MV-4-11 (cell line): ENCODE measurements at places on chromosomes 2 and 18.

GRCh38 chr18:74082742-74083556, 64.7 kb downstream of the FBXO15 start:
- no peak for DNase-seq

- DNase-seq = no peak
Observed at GRCh38 chr2:221050020-221050795, 521.9 kb downstream of the EPHA4 start.

DNA sequence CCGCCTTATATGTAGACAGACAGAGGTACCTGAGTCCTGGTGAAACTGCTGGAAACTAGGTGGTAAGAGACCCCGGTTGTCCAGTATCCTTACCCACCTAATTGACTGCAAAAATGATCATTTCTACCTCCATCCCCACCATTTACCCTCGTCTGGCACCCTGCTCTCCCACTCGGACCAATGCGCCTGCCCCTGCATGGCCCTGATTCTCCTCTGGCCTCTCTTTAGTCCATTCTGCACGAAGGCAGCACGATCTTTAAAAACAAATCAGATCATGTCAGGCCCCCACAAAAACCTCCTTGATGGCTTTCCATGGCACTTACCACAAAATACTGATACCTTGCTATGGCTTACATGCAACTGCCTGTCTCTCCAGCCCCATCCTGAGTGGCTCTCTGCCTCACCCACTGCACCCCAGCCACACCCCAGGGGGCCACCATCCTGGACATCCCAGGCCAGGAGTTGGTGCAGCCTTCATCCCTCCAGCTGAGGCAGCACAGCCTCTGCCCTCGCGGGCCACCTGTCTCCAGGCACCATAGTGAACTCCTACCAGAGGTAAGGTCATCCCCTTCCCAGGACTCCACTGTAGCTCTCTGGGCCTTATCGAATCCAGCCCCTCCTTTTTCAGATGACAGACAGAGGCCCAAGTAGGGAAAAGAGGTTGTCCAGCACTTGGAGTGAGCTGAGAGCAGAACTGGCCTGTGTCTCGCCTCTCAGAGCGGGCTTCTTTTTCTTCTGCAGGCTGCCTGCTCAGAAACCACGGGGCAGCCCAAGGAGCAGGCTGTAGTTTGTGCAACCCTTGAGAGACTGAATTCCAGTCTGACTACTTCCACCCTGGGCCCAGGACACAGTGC, 12.3 kb upstream of the CIB4 start:
- DNase-seq = no peak

- DNase-seq = no peak
Observed at GRCh38 chr18:46283895-46284295, 179.7 kb downstream of the HAUS1 start.

DNA sequence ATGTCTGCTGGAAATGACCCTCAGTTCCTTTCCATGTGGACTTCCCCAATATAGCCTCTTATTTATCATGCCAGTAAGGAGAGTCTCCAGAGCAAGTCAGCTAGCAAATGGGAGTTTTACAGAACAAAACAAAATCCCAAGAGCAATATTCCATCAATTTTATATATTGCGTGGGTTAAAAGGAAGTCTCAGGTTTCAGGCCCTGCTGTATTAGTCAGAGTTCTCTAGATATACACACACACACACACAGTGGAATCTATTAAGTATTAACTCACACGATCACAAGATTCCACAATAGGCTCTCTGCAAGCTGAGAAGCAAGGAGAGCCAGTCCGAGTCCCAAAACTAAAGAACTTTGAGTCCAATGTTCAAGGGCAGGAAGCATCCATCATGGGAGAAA, 102.8 kb upstream of the MAP2 start:
- DNase-seq = no peak

DNA sequence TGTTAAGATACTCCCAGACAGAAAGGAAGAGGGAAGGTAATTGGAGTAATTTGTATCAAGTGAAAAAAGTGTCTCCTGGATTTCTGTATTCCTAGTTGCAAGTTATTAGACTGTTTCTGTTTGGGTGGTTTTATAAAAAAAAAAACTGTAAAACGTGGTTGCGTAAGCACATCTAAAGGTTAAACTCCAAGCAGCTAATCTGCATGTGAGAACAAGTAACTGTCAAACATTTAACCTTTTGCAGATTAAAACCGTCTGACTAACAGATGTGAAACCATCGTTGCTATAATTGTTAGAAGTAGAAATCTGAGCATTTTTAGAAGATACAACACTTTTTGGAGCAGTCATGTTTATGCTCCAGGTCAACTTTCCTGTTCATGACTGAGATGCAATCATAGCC, 72.3 kb downstream of the AFF3 start:
- peak; percentile 71 for DNase-seq

DNA sequence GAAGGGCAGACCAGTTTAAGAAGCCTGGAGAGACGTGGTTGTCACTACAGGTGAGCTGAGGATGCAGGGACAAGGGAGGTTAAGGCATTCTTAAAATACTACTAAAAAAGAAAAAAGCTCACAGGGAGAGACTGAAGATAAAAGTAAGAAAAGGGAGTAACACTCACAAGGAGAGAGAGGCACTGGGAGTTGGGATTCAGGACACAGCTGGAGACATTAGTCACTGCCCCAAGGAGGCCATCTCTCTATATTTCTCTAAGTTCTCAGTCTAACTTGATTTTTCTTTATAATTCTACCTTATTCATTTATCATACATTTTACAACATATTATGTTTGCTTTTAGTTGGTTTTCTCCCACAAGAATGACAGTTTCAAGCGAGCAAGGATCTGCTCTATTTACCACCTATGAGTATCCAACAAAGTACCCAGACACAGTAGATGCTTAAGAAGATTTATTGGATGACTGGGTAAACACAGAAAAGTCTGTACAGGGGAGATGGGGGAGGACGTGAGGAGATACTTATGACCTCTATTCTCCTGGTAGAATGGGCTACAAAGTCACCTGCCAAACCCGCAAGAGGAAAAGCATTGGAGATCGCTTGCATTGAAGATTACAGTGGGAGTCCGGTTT, 2.2 kb downstream of the SERPINE2 start:
- DNase-seq = no peak

DNA sequence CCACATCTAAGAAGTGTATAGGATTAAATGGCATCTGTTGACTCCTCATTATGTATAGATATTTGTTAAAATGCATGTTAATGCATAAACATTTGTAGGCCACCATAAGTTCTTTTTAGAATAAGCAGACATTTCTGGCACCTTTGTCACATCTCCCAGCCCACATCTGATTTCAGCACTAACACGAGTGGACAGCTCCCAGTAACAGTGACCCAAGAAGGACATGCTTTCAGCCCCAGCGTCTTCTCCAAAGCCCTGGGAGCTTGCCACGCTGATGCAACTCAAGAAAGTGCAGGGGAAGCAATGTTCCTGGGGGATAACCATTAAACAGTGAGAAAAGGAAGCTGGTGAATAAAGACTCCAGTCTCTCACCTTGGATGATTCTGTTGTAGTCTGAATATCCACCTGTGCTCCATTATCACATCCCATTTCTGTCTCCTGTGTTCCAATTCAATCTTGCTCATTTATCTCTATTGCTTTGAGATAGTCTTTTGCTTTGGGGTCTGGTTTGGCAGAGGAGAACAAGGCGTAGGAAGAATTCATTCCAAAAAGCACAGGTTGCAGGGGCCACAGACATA, 182.6 kb upstream of the THSD7B start:
- peak; percentile 38 for DNase-seq

DNA sequence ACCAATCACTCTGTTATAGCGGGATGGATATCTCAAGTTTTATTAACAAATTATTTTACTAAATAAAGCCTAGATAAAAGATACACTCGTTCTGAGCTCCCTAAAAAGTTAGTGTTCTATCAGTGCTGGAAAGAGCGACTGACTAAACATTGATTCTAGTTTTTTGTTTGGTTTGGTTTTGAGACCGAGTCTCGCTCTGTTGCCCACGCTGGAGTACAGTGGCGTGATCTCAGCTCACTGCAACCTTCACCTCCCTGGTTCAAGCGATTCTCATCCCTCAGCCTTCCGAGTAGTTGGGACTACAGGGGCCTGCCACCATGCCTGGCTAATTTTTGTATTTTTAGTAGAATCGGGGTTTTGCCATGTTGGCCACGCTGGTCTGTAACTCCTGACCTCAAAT, 73.8 kb upstream of the CDCA7 start:
- no peak for DNase-seq

DNA sequence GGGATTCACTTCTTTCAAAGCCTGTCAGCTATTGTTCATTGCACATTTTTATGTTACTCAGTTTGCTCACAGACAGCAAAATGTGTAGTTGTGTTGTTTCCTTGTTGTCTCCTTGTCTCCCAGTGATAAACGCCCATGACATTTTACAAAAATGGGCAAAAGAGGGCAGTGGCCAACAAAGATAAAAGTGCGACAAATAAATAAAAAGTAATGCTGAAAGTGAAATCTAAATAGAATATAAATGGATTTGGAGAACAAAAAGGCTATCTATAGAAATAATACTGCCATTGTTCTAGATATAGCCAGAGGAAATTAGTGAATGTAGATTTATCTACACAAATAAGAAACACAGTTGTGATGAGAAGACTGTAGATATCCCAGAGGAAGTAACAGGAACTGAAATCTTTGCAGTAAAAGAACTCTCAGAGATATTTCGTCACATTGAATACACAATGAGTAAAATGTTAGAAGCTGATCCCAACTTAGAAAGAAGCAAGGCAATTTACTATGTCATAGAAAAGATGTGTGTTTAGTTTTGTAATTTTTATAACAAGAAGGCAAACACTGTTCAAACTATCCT, 1186.2 kb upstream of the FAM98A start:
- peak; percentile 49 for DNase-seq

GRCh38 chr2:110166266-110166665, 38.5 kb downstream of the NPHP1 start:
- DNase-seq = no peak

- no peak for DNase-seq
Observed at GRCh38 chr2:17958466-17959092, 80.1 kb downstream of the KCNS3 start.

DNA sequence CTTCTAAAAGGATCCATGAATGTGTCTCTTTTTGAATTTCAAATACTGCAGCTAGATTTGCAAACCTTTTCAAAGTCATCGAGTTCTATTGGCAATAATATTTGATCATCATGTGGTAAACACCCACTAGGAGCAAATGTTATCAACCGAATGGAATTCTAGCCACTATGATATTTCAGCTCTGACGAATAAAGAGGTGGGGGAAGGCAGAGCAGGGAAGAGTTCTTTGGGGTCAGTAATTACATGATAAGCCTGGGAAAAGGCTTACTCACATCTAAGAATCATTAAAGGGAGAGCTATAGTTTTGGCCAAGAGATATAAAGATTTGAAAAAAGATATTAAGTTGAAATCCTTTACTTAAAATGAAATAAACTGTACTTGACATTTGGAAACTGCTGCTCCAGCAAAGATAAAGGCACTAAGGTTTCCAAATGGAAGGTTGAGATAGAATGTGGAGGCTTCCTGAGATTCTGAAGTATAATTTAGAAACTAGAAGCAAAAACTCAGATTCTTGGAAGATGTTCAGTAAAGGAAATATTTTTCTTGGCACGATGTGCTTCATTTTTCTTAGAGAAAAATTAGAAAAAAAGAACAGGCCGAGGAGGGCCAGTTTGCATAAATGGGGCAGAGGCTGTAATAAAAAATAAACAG, 104.7 kb upstream of the ARHGAP28 start:
- DNase-seq = no peak

DNA sequence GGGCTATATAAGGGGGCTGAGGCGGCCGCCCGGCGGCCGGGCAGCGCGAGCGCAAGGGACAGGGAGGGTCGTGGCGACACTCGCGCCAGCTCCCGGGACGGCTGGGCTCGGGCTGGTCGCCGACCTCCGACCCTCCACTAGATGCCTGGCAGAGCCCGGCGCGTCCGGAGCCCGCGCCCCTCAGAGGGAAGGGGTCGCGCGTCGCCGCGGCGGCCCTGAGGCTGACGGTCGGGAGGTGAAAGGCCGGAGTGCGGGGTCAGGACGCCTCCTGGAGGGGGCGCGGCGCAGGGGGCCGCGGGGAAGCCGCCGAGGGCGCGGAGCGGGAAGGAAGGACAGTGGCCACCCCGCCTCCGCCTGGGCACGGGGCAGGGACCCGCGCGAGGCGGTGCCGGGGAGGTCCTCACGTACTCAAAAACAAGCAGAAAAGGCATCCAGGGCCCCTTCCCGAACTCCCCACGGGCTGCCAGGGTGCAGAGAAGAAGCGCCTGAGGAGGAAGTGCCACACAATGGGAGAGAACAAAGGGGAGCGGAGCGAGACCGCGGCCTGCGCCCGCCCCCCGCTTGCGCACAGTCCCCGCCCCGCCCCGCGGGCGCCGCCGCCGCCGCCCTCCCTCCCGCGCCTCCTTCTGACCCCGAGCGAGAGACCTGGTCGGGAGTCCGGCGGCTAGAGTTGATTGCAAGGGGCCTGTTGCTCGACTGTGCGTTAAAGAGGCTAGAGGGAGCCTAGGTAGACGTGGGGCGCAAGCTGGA, 776 bp upstream of the KLF7 start:
- DNase-seq = peak; percentile 53

- DNase-seq = no peak
Observed at GRCh38 chr2:226796840-226797288, 2.8 kb downstream of the IRS1 start.

GRCh38 chr2:176234156-176234555, 35.1 kb upstream of the MTX2 start:
- no peak for DNase-seq

- DNase-seq = no peak
Observed at GRCh38 chr2:190182071-190182524, 119.6 kb upstream of the MSTN start.

DNA sequence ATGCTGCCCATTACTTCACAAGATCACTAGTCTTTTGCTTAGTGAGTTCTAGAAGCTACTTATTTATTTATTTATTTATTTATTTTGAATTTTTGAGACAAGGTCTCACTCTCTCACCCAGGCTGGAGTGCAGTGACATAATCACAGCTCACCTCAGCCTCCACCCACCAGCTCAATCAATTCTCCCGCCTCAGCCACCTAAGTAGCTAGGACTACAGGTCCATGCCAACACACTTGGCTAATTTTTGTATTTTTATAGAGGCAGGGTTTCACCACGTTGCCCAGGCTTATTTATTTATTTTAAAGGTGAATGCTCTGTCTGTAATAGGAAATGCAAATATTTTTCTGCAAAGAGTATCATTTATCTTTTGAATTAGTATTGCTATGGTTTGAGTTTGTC, 67.7 kb downstream of the ATAD2B start:
- DNase-seq = no peak

GRCh38 chr2:19579461-19579860, 221.0 kb upstream of the OSR1 start:
- no peak for DNase-seq

DNA sequence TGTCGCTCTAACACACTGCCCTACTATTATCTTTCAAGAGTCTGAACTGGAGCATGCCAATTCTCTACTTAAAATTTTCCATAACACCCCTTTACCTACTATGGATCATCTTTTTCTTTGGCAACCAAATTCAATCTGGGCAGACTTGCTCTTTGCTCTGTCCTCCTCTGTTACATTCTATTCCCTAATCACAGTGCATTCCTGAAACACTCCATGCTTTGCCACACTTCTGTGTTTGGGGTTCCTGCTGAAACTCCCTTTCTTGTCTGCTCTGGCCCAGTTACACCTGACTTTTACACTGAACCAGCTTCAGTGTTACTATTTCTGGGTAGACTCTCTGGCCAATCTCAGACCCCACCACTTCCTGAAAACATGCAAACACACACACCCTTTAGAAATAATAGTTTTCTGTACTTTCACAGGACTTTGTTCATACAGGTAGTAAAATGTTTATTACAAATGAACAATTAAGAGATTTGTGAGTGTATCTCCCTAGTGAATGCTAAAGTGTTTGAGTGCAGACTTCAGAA, 119.9 kb upstream of the DCC start:
- DNase-seq = no peak

- DNase-seq = no peak
Observed at GRCh38 chr2:177348733-177349693, 43.6 kb upstream of the AGPS start.
